ENCODE measurements at places on chromosomes 12 and 14.

DNA sequence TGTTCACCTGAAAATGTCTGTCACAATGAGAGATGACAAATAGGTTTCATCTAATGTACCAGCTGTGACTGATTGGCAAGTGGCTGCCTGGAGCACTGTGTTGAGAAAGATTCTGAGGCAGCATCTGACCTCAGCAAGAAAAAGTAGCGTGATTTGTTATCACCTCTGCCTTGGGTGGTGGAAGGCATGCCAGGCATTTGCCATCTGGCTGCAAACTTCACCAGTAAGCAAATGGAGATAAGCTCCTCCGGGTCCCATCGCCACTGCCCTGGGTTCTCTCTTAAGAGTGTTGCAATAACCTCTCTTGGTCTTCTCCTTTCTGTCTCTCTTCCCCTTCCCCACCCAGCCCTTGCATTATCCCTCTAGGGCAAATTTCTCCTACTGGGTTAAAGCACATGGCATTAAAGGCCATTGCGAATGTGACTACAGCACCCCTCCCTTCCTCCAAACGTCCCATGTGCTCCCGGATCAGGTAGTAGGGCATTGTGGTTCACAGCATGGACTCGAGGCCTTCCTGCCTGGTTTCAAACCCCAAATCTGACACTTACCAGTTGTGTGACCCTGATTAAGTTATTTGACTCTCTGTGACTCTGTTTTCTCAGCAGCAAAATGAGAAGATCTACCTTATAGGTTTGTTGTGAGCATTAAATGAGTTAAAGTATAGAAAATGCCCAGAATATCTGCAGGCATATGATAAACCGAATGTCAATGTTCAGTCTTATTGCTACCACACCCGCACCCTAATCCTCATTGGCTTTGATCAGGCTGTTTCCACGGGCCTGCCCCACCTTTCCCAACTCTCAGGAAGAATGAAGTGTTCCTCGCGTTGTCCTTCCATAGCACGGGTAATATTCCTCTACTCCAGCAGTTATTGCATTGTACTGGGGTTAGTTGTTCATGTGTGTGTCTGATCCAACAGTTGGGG is 8.2 kb upstream of the LGALS3 start:
- DNase-seq, result no peak

GRCh38 chr12:53749986-53750811 is 1.6 kb downstream of the CISTR start:
- DNase-seq, result no peak

DNA sequence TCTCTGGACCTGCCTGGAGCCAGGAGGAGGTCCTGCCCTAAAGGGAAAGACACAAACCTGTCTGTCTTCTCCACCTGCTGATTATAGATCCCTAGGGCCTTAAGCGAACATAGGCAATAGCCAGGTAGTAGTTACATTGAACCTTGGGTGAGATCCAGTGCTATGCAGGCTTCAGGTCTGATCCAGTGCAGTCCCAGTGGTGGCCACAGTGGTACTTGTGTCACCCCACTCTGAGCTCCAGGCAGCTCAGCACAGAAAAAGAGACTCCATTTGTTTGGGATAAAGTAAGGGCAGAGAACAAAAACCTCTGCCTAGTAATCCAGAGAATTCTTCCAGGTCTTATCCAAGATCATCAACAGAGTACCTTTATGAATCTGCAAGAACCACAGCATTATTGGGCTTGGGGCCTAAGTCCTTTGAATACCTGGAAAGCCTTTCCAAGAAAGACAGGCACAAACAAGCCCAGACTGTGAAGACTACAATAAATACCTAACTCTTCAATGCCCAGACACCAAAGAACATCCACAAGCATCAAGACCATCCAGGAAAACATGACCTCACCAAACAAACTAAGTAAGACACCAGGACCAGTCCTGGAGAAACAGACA is 60.4 kb upstream of the KTN1 start:
- DNase-seq, result no peak

DNA sequence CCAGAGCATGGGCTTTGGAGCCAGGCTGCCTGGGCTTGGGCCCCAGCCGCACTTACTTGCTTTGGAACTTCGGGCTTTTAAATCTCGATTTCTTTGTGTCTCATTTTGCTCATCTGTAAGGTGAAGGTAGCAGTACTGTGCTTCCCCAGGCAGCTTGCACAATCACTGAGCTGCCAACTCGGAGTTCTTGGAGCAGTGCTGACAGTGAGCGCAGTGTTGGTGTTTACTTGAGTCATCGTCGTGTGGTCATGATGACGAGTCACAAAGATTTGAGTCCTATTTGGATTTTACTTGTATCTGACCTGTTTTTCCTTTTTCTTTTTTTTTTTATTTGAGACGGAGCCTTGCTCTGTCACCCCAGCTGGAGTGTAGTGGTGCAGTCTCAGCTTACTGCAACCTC is 31.3 kb upstream of the ATF1 start:
- no peak for DNase-seq

DNA sequence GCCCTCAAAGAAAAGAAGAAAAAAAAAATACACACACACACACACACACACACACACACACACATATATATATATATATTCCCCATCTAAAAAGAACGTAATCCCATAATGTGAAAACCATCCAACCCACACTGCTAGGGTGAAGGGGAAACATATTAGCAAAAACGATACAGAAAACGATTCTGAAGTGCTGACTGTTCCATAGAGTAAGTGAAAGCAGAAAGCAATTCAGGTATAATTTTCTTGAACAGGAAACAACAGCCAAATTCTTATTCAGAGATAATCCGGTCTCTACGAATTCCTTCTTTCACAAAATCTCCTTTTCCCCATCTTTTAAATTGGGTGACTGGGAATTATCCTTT is 393.5 kb downstream of the NOVA1 start:
- DNase-seq, result no peak

- no peak for DNase-seq
Measured at GRCh38 chr12:83016991-83017390, 330.3 kb downstream of the TMTC2 start.

DNA sequence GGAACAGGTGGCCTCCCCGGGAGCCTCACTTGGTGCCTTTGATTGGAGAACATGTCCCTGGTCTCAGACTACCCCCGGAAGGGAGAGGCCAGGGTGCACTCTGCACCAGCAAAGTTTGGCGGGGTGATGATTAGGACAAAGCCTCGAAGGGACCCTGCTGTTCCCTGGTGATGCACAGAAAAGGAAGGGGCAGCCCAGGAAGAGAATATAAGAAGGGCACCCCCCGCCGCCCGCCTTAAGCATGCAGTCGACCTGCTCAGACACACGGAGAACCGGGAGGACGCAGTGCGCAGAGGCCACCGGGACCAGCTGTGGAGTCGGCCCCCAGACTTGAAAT is 6.9 kb downstream of the SCARB1 start:
- no peak for DNase-seq

- DNase-seq, result no peak
Measured at GRCh38 chr12:6053541-6053940, 70.9 kb downstream of the VWF start.

GRCh38 chr12:4449851-4450221 is 4.2 kb upstream of the FGF6 start:
- no peak for DNase-seq

DNA sequence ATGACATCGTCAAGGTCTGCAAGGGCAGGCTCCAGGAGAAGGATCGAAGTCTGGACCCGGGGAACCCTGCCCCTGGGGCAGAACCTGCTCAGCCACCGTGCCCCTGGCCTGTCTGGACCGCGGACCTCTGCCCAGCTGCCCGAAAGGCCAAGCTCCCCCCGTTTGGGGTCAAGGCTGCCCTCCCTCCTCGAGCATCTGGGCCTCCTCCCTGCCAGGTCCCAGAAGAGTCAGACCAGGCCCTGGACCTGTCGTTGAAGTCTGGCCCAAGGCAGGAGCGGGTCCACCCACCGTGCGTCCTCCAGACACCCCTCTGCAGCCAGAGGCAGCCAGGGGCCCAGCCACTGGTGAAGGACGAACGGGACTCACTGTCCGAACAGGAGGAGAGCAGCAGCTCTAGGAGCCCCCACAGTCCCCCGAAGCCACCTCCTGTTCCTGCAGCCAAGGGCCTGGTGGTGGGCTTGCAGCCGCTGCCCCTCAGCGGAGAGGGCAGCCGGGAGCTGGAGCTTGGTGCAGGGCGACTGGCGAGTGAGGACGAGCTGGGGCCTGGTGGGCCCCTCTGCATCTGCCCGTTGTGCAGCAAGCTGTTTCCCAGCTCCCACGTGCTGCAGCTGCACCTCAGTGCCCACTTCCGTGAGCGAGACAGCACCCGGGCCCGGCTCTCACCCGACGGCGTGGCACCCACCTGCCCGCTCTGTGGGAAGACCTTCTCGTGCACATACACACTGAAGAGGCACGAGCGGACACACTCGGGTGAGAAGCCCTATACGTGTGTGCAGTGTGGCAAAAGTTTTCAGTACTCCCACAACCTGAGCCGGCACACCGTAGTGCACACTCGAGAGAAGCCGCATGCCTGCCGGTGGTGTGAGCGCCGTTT is 856 bp downstream of the ZBTB42 start:
- no peak for DNase-seq

- DNase-seq, result peak; percentile 33
Measured at GRCh38 chr14:71143381-71144290, 236.4 kb downstream of the PCNX1 start.

- no peak for DNase-seq
Measured at GRCh38 chr12:16228067-16228466, 49.4 kb downstream of the SLC15A5 start.

Data from CD4-positive, alpha-beta T cell treated with Interleukin-2 at 100 ng/mL for 4 hours (primary cell).